ENCODE measurements at places on chromosomes 12 and 14.

GRCh38 chr14:104770851-104771272 lies 17.9 kb downstream of the SIVA1 start:
- DNase-seq = no peak

DNA sequence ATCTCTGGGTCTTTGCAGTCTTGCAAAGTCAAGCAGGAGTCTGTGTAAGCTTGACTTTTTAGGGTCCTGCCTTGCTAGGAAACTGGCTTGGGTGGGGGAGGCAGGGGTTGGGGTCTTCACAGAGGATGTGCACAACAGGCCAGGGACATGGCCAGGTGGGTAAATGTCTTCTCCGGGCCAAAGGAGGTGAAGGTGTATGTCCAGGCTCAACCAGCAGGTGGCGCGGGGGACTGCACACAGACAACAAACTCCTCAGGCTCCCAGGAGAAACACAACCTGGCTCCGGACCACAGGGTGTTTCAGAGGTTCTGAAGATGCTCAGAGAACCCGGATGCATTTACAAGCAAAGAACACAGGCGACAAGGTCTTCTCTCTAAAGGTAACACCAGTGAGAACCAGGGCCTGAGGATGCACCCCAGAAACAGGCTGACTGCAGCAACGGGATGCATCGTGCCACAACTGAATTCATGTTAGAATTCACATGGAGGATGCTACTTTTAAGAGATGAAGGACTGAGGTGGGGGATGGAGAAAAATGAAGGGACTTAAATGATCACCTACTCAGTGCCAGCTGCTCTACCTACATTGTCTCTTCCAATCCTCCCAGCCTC lies 56.0 kb downstream of the PLEKHG3 start:
- peak; percentile 82 for DNase-seq

DNA sequence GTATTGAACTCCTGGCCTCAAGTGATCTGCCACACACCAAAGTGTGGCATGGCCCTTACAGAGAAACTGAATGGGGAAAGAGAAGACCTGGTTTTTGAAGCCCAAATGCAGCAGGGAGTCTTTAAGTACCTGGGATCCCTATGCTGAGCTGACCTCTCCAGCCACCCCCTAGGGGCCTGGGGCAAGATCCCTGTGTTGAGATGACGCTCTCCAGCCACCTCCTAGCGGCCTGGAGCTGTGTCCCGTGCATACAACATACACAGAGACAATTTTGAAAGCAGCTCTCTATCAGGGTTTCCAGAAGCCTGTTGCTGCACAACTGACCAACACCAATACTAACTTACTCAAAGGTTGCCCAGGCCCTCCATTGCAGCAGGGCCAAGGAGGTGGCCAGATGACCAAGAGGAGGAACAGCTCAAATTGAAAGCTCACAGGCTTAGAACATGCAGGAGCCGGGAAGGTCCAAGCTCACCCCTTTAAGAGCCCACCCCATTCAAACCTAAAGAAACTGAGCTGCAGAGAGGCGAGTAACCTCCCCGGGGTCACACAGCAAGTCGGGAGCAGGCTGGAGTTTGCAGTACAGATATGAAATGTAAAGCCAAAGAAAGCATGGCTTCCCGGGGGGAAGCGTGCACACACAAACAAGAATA lies 31.5 kb downstream of the TTC7B start:
- DNase-seq = no peak

GRCh38 chr12:97223419-97223818 lies 239.2 kb upstream of the RMST start:
- no peak for DNase-seq

DNA sequence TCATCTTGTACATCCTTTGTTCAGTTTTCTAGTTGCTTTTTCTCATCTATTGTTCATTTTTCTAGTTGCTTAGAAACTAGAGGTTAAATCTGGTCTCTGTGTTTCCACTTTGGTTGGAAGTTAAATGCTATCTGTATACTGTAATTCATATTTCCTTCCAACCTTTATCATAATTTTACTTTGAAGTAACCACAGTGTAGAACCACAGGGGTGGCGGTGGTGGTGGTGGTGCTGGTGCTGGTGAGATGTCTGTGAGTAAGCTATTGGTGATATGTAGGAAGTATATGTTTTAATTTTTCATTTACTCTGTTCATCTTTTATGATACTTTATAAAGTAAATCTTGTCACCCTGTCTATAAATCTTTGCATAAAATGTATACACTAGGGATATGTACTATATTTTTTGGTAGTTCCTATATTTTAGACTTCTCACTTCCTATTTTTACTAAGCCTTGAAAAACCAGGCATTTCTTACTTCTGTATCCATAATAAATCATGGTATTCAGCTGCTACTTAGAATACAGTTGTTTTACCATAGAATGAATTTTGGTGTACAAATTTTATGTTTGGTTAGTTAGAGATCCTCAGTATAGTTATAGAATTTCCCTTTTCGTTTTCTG lies 31.9 kb downstream of the CCDC91 start:
- no peak for DNase-seq

Data from HEK293T (cell line).